Activated CD8-positive, alpha-beta memory T cell treated with anti-CD3 and anti-CD28 coated beads for 48 hours (primary cell): ENCODE measurements at places on chromosomes 4 and X.

DNA sequence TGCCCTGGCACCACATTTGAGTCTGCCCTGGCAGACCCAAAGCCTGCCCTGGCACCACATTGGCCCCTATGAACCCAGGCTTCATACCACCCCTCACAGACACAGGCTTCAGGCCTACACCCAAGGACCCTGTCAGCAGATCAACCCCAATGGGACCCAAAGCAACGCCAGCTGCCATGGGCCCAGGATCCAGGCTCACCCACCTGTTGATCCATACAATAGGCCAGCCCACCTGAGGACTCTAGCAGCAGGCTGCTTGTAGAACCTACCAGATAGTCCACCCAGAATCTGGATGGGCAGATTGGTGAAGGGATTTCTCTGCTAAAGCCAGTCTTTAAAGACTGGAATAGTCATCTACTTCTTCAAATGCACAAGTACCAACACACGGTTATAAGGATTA is 114.4 kb downstream of the LAS1L start:
- DNase-seq = no peak

DNA sequence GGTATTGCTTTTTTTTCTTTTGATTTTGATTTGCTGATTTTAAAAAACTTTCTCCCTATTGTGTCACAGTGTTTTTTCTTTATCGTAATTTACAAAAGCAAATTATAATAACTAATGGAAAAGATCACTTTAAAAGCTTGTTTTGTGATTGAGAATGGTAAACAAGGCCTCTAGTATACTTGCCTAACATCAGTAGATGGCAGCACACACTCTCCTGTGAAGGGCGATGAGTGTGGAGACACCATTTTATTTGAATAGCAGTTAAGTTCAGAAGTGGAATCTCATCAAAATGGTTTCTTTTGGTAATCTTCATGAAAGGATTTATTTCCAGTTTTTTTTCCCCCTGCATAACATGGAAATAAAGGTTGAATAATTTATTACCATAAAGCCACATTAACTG is 72.3 kb downstream of the PAK3 start:
- no peak for DNase-seq

GRCh38 chr4:43564591-43564990 is 672.1 kb downstream of the GRXCR1 start:
- no peak for DNase-seq

DNA sequence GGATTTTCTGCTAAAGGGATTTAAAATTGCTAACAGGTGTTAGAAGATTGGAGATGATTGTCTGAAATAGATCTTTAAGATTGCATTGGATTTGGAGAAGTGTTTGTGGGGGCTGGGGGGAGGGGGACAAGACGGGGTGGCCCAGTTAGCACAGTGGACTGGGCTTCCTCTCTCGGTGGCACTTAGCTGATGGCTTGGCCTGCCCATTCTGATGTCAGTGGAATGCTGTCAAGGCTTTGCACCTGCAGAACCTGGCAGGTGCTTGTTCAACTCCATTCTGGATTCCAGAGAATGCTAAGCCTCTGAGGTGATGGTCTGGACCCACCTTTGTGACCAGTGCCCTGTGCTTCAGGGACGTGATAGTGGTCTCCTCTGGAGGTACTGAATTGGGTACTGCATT is 43.7 kb downstream of the ADD1 start:
- no peak for DNase-seq

GRCh38 chr4:116387937-116388474 is 697.4 kb downstream of the TRAM1L1 start:
- no peak for DNase-seq

DNA sequence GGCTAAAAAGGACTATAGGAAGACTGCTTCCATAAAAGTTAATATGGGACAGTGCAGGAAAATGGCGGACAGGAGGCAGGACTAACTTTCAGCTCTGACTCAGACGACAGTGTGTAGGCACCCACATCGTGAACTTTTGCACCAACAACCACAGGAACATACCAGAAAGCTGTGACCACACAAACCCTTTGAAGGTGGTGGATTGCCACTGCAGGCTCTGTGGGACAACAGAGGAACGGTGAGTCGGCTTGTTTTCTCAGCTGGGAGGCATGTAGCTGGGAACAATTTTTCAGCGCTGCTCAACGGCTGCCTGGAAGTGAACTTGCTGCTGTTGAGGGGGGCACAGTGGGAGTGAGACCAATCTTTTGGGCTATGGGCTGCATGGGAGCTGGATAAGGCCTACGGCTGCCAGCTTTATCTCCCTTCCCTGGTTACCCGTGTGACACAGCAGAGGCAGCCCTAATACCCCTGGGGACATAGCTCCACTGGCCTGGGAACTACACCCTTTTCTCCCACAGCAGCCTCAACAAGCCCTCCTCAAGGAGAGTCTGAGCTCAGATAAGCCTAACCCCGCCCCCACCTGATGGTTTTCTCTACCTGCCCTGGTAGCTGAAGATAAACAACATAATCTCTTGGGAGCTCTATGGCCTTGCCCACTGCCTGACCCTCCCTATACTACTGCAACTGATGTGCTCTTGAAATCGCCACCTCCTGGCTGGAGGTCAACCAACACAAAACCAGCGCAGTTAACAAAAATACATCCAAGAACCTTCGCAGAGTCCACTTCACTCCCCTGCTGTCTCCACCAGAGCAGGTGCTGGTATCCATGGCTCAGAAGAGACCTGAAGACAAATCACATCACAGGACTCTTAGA is 1537.0 kb downstream of the C4orf33 start:
- DNase-seq = no peak

GRCh38 chr4:74539044-74539790 is 94.3 kb downstream of the AREG start:
- no peak for DNase-seq

- no peak for DNase-seq
Measured at GRCh38 chr4:77950203-77950602, 87.6 kb downstream of the MRPL1 start.

GRCh38 chr4:184845367-184846021 is 19.7 kb upstream of the ACSL1 start:
- no peak for DNase-seq

- no peak for DNase-seq
Measured at GRCh38 chr4:168924667-168925066, 85.4 kb downstream of the CBR4 start.

GRCh38 chr4:53007024-53007423 is 144.9 kb downstream of the RASL11B start:
- DNase-seq = no peak

DNA sequence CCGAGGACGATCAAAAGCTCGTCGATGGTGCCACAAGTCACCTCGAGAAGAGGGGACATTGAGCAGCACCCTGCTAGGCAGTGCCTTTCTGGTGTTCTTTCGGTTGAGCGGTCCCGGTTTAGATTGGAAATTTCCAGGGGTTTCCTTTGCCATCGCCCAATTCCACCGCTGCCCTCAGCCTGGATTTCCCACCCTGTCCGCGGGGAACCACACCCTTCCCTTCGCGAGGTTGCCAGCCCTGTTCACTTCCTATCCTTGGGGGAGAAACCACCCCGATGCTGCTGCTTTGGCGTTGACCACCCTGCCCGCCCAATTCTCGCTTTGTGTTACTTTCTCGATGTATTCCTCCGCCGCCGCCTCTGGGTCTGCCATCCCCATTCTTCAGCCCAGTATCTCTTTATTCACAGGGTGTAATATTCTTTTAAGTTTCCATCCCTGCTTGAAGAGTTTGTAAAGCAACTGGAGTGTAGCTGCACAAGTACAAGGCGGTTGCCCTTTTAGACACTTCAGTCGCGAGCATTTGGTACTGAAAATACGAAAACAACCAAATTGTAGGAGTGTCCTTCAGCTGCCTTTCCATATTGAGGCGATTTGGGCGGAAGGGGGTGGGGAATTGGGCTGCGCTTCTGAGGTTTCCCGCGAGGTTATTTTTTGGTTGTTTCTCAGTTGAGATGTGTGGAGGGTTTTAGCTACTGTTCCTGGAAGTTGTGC is 1.1 kb downstream of the OGT start:
- DNase-seq = no peak

- no peak for DNase-seq
Measured at GRCh38 chrX:9911487-9911886, 55.7 kb upstream of the CLDN34 start.

- DNase-seq = no peak
Measured at GRCh38 chrX:17527135-17527701, 152.2 kb downstream of the NHS start.

DNA sequence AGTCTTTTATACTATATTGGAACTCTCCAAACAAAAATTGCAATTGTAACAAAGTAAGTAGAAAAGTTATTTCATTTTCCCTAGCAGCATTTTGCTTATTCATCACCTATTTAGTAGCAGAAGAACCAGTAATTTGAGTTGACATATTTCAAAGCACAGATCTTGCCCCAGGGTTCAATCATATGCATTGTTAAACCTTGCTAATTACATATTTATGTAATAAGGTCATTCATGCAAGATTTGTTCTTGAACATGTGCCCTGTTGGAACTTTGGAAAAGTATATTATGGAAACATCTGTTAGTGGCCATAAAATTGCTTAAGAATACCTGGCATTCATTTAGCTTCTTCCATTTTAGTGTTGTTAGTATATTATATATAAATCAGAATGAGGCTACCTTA is 191.7 kb downstream of the TLL1 start:
- DNase-seq = no peak

- DNase-seq = no peak
Measured at GRCh38 chr4:156138781-156139280, 185.2 kb upstream of the CTSO start.

DNA sequence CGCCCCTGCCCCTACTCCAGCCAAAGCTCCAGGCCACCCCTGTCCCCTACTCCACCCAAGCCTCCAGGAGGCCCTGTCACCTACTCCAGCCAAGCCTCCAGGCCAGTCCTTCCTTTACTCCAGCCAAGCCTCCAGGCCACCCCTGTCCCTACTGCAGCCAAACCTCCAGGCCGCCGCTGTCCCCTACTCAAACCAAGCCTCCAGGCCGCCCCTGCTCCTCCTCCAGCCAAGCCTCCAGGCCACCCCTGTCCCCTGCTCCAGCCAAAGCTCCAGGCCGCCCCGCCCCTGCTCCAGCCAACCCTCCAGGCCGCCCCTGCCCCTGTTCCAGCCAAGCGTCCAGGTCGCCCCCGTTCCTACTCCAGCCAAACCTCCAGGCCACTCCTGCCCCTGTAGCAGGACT is 5.1 kb upstream of the ASMT start:
- no peak for DNase-seq

DNA sequence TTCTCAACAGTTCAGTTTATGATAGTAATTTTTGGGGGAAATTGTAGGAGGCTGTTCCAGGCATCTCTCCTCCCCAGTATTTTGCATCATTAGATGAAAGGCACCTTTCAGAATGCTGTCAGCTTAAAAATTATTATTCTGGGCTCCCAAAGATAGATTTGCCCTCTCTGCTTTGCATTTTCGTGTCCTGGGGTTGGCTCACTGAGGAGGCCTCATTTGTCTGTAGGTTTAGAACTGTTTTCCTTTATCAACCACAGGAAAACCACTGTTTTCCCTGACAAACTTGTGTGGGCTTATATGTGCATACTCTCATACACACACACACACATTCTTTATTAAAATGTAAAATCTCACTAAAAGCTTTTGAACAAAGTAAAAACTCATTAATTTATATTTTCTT is 197.2 kb upstream of the VCX3A start:
- DNase-seq = no peak

DNA sequence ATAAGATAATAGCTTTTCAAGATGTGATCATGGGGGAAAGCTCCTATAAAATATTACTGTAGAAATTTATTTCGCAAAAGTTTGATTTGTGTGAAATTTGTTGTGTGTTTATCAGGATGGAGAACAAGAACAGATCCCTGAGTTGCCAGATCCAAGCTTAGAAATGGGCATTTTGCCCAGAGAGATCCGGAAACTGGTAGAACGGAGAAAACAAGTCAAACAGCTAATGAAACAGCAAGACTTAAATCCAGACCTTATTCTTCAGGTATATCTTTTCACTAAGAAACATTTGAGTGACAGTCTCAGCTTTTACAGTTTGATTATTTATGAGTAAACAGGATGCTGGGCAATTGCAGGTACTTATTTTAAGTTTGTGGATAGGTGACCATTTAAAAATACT is 54.5 kb downstream of the POLA1 start:
- no peak for DNase-seq

DNA sequence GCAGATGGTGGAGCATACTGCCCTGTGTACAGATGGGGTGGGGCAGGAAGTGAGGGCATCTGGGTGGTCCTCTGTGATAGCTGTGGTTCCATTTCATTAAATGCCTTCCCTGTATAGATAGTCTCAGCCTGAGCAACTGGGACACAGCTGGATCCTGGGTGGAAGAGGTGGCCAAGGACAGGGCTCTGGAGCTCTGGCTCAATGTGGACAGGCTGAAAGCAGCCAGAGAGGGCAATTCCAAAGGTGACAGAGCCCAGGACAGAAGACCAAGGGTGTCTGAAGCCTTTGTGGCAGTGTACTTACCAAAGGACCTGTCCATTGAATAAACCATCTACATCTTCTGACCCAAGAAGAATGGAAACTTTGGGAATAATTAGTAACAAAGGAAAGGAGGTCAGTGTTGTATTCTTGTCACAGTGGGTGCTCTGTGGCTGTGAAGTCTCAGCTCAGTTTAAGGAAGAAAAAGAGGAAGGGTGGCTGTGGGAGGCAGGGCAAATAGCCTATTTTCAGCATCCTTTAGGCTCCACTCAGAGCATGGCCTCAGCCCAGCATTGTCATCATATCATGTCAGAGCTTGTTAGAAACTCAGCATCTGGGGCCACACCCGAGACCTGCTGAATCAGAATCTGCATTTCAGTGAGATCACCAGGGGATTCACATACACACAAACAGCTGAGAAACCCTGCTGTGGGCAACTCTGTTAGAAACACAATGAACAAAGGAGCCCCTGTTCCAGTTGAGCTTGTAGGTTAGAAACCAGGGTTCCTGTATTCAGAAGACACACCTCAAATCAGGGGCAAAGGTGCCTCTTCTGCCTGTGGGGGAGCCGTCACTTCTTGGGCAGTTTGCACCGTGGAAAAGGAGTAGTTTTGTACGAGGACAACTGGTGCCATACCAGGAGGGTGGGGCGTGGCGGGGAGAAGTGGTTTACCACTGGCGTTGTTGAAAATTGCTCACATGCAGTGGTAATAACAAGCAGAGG is 168.6 kb downstream of the PTTG2 start:
- DNase-seq = peak; percentile 38

DNA sequence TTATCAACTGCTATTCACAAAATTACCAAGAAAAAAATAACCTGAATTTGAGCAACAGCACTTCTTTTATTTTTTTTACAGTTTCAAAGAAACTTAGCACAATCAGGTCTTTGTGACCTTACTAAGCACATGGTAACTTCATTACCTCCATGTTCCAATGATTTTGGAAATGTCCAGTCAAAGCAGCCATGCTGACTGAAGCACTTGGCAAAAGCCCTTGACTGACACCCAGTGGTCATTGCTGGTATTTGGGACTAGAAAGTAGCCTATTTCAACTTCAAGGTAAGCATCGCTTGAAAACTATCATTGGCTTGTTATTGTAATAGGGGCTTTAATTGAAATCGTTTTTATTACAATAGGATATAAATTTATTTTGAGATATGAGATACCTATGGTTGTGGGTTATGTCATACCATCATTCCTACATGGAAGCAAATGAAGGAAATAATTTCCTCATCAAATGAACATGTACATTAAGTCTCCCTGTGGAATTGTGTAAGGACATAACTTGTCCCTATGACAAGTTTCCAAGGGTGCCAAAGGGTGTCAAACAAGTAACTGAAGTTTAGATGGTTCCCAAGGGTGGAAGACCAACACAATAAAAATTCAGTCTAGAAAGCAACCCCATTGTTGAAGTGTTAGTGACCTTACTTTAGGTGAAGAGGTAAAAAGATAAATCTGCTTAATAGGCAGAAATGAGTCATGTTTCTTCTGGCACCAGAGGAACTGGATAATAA is 15.2 kb upstream of the ANXA10 start:
- peak; percentile 4 for DNase-seq
